ENCODE measurements at places on chromosomes 7 and 10.

DNA sequence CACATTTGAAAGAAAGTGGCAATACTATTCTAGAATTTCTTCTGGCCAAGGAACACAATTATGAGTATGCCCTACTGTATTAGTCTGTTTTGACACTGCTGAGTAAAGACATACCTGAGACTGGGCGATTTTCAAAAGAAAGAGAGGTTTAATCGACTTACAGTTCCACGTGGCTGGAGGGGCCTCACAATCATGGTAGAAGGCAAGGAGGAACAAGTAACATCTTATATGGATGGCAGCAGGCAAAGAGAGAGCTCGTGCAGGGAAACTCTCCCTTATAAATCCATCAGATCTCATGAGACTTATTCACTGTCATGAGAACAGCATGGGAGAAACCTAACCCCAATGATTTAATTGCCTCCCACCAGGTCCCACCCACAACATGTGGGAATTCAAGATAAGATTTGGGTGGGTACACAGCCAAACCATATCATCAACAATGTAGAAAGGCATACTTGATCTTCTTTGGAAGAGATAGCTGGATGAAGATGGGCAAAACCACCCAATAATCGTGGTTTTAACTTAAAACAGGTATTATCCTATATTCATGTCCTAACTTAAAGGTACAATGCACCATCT, 113.9 kb downstream of the ETV1 start:
- no peak for DNase-seq

DNA sequence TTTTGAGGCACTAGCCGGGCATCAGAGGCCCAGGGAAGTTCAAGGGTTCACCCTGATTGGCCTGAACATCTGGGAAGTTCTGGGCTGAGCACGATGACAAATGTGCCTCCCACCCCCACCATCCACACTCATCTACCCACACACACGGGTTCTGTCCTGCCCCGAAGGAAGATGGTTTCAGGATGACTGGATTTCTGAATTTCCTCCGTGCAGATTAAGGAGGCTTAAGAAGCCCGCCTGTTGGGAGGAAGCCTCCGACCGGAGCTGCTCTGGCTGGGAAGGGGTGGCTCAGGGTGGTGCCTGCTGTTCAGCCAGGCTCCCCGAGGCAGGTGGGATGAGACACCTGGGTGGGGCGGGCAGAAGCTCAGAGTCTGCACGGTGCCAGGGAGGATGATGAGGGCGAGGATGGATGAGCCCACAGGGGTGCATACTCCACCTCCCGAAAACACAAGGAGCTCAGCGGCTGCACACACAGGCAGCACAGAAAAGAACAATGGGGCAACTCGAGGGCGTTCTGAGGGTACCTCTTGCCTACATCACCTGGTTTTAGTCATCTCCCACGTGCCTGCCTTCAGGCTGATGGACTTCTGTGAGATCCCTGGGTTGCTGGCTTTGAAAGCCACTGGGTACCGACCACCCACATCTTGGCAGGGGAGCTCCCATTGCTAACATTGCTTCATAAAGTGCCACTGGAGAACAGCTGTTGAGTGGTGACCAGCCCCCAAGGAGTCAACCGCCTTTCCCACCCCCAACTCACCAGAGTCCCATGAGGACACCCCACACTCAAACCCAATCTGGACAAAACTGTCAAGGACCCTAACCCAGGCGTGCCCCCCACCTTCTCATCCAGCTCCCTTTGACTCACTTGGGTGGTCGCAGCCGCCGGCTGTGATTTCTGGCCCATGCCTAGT, 41.2 kb downstream of the CALML3 start:
- DNase-seq: no peak

DNA sequence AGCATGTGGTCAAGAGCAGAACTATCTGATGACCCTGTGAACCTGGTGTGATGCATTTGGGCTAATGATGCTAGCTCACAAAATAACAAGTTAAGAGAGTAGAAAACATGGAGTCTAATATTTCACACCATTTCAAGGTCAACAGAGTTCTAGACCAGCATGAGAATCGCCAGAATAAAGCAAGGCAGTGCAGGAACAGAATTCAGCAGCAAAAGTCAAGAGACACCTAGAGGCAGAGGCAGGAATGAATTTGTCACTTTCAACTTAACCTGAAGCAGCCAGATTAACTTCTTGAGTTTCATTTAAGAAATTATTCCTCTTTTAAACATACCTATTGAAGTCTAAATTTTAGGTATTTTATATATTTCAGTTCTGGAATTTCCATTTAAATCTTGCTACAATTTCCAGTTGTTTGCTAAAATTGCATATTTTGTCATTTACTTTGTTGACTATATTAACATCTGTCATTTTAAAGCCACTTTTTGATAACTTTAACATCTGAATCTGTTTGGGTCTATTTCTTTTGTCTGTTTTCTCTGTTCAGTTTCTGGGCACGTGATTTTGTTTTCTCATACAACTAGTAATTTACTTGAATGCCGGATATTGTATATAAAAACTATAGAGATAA, 44.2 kb upstream of the PRSS58 start:
- no peak for DNase-seq

GRCh38 chr7:128398016-128398840, 11.6 kb downstream of the IMPDH1 start:
- peak; percentile 26 for DNase-seq

GRCh38 chr7:134752006-134752760, 27.3 kb upstream of the CALD1 start:
- no peak for DNase-seq

DNA sequence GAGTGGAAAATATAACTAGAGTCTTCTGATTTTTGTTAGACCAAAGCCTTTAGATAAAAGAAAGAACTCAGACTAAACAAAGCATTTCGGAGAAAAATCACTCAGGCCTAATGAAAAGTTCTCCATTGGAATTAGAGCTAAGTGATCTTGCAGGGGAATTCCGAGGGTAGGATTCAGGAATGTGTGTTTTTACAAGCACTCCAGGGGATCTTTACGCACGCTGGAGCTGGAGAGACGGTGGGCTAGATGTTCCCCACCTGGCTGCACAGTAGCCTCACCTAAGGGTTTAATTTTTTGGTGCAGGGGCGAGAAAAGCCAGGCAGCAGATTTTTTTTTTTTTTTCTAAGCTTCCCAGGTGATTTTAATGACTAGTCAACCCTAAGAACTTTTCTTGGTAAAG, 7.9 kb upstream of the PAPSS2 start:
- no peak for DNase-seq

- DNase-seq: no peak
Measured at GRCh38 chr10:93580828-93581227, 14.4 kb downstream of the FFAR4 start.

GRCh38 chr10:96321822-96322221, 17.6 kb downstream of the DNTT start:
- no peak for DNase-seq

- no peak for DNase-seq
Measured at GRCh38 chr10:49001870-49002672, 62.4 kb upstream of the LRRC18 start.

- DNase-seq: no peak
Measured at GRCh38 chr10:85527616-85528317, 838.8 kb downstream of the GRID1 start.

- DNase-seq: no peak
Measured at GRCh38 chr10:131786756-131787605, 113.8 kb upstream of the PPP2R2D start.

- DNase-seq: no peak
Measured at GRCh38 chr10:128626397-128627000, 500.3 kb upstream of the MKI67 start.

GRCh38 chr10:114458955-114459354, 54.7 kb upstream of the AFAP1L2 start:
- no peak for DNase-seq

GRCh38 chr10:71608819-71609768, 110.5 kb downstream of the C10orf105 start:
- no peak for DNase-seq

- no peak for DNase-seq
Measured at GRCh38 chr10:15035385-15036301, 8.1 kb upstream of the OLAH start.

- DNase-seq: no peak
Measured at GRCh38 chr7:35694161-35694783, 663 bp downstream of the HERPUD2 start.

DNA sequence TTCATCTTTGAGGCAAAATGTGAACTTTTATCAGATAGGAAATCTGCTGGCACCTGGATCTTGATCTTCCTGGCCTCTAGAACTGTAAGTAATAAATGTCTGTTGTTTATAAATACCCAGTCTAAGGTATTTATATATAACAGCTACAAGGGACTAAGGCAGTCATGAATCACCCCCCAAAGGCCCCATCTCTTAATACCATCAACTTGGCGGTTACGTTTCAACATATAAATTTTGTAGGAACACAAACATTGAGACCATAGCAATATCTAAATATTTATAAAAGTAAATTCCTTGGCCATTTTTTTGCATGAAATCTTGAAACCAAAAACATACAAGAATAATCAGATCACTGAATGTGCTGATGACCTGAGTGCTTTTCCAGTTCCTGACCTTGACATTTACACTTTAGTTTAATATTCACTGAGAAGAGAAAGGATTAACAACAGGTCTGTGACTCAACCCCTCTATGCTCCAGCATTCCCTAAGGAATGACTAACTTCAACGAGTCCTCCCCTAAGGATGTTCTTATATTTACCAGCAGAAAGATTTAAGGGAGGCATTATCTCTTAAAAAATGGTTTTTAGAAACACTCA, 1438.5 kb upstream of the CELF2 start:
- DNase-seq: no peak
